Omental fat pad (tissue), 4 donors: ENCODE measurements at places on chromosomes 16 and 17. TPM values are rescaled to one million over a fixed set of nuclear protein-coding genes. Genes with fewer than 3 reads are reported as not detected.

GRCh38 chr17:42276359-42276608 is at the start of gene STAT5B:
STAT5B (minus strand) TSS chr17:42276391; CDS start chr17:42232127, 44,264 bp downstream.
- no peak for DNase-seq

GRCh38 chr17:77106874-77107358 is 33.9 kb upstream of the SEC14L1 start:
- no peak for DNase-seq

Gene FBXL16
- 0.56 TPM for total RNA-seq

Gene CLEC3A
- total RNA-seq, result not detected

DNA sequence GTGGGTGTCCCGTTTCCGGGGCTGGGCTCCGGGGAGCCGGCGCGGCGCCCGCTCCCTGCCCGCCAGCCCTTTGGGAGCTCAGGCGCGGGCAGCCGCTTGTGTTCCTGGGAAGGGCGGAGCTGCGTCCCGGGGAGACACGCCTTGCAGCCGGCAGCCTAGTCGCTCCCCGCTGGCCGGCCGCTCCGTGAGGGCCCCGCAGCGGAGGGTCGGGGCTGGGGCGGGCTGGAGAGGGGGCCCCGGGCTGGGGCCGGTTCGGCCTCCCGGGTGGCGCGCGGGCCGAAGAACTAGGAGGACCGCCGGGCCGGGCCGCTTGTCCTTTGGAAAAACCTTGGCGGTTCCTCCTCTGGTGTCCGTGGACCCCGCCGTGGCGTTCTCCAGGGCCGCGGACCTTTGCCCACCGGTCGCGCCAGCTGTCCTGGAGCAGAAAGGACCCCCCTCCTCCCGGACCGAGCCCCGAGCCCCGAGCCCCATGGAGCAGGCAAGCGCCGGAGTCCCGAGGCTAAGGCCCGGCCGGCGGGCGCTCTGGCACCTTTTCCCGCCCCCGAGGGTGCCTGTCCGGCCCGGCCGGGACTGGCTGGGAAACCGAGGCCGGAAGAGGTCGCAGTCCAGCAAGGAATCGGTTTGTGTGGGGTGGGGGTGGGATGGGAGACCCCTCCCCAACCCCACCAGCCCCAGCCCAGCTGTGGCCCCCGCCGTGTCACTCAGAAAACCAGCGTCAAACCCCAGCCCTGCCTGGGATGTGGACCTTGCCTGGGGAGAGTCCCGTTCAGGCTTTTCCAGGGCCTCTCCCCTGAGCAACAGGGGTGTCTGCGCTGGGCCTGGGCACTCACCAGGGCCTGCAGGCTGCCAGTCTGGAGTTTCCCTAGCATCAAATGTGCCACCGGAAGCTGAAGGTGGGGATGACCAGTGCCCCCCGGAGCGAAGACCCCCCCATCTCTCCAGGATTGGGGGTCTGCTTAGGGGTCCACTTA is 6.8 kb upstream of the TBC1D3B start:
- DNase-seq, result no peak

Gene TMEM170A
- total RNA-seq, result 38.3 TPM

Gene CTU2
- 9.1 TPM for total RNA-seq

Gene CCDC144A
- total RNA-seq, result 2.8 TPM

DNA sequence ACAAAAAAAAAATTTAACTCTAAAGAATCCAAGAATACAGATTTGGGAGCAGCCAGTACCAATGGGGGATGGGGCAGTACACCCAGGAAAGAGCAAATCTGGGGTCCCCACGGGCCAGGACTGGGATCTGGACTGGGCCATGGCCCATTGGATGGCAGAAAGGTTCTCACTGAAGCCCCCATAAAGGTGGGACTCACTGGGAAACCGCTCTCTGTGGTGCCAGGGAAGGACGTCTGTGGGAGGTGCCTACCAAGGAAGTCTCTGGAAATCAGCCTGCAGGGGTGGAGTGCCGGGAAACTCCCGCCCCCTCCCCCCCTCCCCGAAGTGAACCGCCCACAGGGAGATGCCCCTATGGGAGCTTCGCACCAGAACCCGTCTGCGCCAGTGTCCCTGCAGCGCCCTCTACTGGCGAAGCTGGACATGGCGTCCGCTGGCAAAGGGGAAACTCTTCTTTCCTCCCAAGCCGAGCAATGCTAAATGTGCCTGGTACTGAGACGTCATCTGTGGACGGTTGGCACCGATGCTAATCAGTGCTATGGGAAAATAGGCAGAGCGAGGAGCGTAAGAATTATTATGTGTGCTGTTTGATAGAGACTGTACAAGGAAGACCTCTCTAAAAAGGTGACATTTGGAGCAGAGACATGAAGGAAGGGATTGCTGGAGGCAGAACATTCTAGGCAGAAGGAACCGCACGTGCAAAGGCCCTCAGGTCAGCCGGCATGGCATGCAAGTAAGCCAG is 671.1 kb downstream of the WWOX start:
- peak; percentile 71 for DNase-seq

Gene MMP25
- 3.0 TPM for total RNA-seq

GRCh38 chr17:58371300-58371950 is 19.4 kb upstream of the SUPT4H1 start:
- DNase-seq, result no peak

Gene TMEM114
- not detected for total RNA-seq

Gene PYDC1
- total RNA-seq, result not detected

Gene BCL6B
- 11.2 TPM for total RNA-seq

DNA sequence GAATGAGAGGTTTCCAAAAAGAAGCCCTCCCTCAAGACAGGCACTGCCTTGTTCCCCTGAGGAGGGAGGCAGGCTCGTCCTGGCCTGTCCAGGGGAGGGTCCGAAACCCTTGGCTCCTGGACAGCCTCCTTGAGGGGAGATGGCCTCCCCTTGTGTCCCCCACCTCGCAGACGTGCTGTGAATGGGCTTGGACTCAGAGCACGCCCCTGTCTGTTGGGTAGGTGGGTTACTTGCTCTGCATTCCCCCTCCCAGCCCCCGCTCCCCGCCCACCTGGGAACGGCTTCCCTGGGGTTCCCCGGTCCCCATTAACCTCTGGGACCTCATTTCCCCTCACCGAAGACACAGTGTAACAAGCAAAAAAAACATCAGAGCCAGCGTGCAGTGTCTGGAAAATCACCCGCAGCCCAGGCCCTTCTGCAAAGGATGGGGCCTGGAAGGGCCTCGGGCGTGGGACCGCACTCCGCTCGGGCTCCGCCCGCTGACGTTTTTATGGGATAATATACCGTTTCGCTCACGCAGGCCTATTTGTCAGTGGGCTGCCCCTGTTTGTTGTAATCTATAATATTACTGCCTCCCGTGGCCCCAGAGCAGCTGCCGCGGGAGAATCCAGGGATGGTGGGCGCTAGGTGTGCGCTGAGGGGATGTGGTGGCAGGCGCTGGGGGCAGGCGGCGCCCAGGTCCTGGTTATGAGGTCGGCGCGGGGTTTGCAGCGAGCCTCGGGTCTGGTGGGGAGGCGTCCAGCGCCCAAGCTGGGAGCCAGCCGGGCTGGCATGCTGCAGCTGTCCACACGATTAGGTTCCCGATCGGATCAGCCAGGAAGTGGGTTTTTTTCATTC is 11.1 kb downstream of the BAHCC1 start:
- no peak for DNase-seq

GRCh38 chr16:64627288-64627687 is 494.6 kb downstream of the CDH11 start:
- no peak for DNase-seq

Gene HEATR3
- total RNA-seq, result 15.6 TPM

DNA sequence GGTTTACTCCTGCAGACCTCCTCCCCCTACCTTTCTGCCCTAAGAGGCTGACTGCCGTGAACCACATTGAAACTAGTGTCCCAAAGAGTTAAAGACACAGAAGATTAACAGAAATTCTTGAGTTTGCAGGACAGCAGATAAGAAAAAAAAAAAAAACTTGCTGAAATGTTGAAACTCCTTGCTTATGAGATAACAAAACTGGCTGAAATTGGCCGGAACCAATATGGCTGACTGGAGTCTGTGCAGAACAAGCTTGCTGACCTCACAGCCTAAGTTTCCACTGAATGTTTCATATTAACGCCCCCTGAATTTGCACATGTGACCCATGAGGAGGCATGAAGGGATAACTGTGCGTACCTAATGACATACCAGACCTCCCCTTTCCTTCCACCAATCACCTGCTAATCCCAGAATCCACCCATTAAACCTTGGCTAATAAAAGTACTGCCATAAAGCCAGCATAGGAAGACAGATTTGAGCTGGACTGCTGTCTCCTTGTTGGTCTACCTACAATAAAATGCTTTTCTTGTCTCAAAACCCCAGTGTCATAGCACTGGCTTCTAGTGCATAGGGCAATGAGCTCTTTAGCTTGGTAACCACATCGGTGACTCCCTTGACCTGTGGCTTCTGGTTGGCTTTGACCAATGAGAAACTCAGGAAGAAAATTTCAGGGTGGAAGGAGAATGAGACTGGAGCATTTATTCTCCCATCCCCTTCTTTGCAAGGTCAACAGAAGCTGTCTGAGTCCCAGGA is 80.1 kb downstream of the PMP22 start:
- DNase-seq, result no peak

- DNase-seq, result no peak
Observed at GRCh38 chr17:78044280-78044835, 84.2 kb downstream of the TMC6 start.

Gene RAB26
- 1.1 TPM for total RNA-seq

- DNase-seq, result no peak
Observed at GRCh38 chr16:20598832-20599469, 22.8 kb upstream of the ACSM2B start.

GRCh38 chr17:55388842-55389241 is 32.8 kb downstream of the MMD start:
- DNase-seq, result no peak

- DNase-seq, result no peak
Observed at GRCh38 chr16:53142823-53143568, 88.2 kb downstream of the CHD9 start.

DNA sequence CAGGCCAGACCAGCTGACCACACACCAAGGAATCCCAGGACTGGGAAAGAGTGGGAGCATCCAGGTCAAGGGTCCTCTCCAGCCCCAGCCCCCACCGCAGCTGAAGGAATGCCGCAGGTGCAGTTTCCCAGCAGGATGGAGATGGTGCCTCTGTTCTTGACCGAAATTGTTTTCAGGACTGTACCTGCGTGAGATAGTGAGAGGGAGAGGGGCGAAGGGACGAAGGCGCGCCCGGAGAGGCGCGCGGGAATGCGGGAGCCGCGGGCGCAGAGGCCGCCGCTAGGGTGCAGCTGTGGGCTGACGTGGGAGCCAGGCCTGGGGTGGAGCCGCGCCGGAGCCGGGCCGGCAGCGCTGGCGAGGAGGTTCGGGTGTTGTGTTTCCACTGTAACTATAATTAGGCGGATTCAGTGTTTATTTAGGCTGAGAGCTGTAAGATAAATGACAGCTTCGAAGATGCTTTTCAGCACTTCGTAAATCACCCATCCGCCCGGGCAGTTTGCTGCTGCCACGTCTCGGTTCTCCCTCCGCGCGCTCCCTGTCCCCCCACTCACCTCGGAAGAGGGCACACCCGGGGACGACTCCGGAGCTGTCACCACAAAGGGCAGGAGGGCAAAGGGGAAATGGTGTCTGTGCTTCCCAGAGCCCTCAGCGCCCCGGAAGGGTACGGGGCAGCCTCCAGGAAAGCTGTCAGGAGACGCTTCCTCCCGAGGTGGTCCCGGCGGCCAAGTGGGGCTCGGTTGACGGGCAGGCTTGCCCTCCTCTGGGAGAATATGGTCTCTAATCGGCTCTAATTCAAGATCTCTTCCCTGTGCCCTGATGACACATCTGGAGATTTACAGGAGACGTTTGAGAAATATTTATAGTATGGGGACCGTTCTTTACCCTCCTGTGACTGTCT is 38.2 kb downstream of the HOXB1 start:
- DNase-seq, result peak; percentile 35

- DNase-seq, result no peak
Observed at GRCh38 chr17:29653995-29654714, 31.4 kb upstream of the CORO6 start.

GRCh38 chr17:81309140-81309858 is 14.2 kb upstream of the SLC38A10 start:
- peak; percentile 74 for DNase-seq

GRCh38 chr16:51382211-51382610 is 231.1 kb upstream of the SALL1 start:
- no peak for DNase-seq

Gene RARA
- 41.4 TPM for total RNA-seq

GRCh38 chr17:61556224-61557188 is 34.5 kb downstream of the NACA2 start:
- DNase-seq, result no peak

DNA sequence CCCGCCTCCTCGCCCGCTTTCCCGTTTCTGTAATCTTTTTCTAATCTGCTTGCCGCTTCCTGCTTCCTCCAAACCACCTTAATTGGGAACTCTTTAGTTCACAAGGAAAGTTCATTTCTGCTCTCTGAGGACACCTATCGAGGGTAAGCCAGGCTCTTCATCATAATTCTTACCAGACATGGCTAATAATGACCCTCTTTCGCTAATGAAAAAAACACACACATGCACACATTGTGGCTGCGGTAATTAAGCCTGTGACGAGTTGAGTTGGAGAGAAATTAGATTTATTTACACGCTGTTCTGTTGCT is 100.6 kb downstream of the ZNF423 start:
- no peak for DNase-seq

- DNase-seq, result no peak
Observed at GRCh38 chr17:39775031-39775430, 37.3 kb downstream of the GRB7 start.

Gene ABI3
- 7.4 TPM for total RNA-seq

- no peak for DNase-seq
Observed at GRCh38 chr17:44108440-44109311, 14.8 kb downstream of the HDAC5 start.
